ENCODE measurements at places on chromosomes 3 and 15.
A peak's percentile ranks its signal among the peaks of the same experiment; 100 is the strongest.

DNA sequence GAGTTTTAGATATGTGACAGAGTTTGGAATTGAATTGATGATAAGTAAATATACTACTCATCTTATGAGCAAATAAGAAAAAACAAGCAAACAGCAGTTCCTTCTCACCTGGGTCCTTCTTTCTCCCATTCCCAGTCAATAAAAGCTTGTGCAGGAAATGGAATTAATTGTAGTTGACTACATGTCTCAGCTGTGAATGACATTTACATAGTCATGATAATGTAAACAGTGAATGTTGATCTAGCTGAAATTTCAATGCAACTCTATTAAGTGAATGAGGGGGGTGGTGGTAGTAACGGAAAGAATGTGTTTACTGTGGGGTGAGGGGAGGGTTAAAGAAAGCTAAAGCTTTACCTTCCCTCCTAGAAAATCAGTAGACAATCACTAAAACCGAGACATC, 76.2 kb downstream of the NFKBIZ start:
- DNase-seq = no peak

DNA sequence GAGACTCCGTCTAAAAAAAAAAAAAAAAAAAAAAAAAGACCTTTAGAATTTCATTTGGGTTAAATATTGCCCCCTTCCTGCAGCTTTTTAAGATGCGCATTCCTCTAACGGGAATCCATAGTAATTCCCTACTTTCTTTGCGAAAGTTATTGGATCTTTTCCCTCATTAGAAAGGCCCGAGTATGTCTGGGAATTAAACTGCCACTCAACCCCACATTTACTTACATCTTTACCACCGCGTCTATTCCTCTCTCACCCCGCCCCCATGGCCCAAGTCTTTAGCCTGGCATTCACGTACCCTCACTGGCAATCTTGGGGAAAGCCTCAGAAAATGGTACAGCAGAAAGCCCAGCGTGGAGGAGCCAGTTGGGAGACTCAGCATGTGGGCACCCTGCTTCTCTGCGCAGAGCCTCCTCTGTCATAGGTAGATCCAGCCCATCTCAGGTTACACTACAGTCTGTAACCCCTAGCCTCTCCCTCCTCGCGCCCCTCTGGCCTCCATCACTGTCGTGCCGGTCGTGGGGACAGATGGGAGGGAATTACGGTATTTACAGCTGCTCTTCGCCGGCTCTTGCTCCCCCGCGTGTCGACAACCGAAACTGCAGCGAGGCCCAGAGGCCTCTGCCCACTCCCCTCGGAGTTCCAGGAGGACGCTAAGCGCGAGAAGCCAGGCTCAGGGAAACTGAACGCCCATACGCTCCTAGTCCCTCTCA, 6.4 kb upstream of the ANKDD1A start:
- peak; percentile 87 for DNase-seq

- DNase-seq = no peak
These were observed 24.7 kb upstream of the SMAD6 start for GRCh38 chr15:66677336-66677735.

DNA sequence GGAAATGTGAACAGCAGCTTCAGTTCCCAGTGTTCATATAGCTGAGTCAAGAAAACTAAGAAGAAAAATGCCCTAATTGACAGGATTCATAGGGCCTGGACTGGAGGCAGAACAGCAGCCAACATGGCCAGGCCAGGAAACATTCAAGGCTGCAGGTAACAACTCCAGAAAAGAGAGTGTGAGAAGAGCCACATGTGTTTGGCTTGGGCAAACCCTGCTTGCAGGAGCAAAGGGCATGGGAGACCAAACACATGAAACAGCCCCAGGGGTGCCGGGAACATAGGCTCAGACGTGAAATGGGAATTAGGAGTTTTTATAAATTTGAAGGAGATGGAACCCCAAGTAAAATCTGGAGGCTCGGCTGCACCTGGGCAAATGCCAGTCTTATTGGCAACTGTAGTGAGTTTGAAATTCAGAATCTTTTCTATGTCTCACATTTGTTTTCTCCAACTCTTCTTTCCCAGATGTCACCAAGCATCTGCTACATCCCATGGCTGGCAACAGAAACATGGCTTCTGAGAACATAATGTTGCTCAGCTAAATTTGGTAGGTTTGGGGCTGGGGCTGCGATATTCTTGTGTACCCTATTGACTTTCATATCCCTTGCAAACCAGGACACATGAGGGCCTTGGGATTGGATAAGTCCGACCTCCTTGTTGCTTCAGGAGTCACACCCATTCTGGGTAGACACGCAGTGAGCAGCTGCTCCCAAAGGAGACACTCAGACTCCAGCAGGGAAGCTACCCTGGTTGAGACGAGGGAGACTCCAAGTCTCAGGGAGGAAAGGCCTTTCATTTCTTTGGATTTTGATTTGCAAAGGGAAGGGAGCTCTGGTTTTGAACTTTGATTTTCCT, 98.9 kb upstream of the CLSTN2 start:
- no peak for DNase-seq

- peak; percentile 69 for DNase-seq
These were observed 21.2 kb downstream of the GCSAM start for GRCh38 chr3:112111785-112112402.

DNA sequence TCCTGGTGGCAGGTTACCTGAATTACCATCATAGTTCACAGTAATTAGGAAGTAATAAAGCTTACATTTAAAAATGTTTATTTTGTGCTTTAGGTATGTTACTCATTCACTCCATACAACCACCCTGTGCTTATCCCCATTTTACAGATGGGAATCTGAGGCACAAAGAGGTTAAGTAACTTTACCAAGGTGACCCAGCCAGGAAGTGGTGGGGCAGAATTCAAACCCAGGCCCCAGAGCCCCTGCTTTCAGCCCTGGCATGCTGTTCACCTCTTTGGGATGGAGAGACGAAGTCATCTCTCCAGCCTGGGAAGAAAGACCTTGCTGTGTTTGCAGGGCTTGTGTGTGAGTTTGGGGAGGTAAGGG, 285.6 kb upstream of the TPM1 start:
- no peak for DNase-seq

- no peak for DNase-seq
These were observed 49.2 kb upstream of the TMEM115 start for GRCh38 chr3:50408443-50408944.

DNA sequence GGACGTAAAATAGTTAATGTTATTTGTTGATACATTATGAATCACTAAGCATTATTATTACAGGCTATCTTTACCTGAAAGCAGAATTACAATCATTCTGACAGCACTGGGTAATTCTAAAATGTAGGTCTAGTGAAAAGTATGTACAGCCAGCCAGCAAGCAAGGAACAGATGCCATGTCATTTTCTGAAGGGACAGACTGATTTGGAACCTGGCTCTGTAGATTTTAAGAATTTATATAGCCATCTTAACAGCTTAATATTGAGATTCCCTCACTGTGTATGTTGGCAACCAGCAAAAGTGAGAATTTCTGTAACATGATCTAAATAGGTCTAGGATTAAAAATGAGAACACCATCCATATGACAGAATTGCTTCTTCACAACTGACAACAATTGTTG, 359.4 kb downstream of the ZIC4 start:
- no peak for DNase-seq

DNA sequence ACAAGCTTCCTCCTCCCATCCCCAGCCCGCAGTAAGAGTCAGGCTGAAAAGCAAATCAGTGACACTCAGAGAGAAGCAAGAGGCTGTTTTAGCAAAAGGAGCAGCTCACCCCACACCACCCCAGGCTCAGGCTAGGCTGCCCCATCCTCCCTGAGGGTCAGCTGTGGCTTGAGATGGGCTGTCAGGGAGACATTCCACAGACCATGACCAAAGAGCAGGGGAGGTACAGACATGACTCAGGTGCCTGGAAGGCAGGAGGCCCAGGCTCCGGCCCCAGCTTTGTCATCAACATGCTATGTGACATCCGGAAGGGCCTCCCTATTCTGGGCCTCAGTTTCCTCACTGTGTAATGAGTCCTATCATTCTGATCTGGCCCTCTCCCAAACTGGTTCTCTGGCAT, 24.7 kb downstream of the HCN4 start:
- DNase-seq = no peak

GRCh38 chr3:41575724-41576123, 376.4 kb downstream of the CTNNB1 start:
- no peak for DNase-seq

DNA sequence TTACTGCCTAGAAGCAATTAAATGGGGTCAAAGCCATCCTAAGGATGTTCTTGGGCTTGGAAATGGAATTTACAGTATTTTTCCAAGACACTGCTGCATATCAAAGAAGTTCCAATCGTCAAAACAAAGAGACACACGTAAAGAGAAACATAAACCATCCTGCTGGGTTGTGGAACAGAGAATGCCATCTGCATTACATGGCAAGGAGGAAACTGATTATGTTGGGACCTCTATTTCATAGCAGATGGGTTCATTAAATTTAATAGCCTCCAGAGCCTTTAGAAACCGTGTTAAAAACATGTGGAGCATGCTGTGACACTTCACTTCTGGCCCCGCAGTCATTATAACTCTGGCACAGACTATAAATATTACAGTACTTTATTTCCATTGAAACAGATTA, 154.6 kb downstream of the LRTM1 start:
- DNase-seq = no peak

GRCh38 chr15:76200083-76200465, 111.2 kb downstream of the ETFA start:
- DNase-seq = peak; percentile 0

DNA sequence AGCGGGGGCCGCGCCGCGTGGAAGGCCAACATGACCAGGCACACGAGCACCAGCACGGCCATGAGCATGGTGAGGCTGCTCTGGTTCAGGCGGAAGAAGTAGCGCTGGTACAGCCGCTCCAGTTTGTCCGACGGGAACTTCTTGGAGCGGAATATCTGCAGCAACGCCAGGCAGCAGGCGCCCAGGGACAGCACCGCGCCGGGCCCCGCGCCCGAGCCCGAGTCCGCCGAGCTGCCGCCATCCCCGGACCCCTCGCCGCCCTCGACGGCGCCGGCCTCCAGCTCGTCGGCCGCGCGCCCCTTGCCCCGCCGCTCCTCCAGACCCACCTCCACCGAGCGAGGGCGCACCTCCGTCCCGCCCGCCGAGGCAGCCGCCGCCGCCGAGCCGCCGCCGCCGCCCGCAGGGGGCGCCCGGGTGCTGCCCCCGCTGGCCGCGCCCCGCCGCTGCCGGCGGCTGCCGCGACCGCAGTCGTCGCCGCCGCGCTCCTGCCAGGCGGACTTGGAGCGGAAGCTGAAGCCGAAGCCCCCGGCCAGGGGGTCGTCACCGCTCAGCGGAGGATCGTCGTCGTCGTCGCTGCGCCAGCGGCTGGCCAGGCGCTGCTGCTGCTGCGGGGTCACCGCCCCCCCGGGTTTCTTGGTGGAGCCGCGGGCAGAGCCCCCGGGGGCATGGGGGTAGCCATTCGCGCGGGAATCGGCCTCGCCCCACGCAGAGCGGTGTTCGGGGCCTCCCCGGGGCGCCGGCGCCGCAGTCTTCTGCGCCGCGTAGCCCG, 957 bp downstream of the ADCY5 start:
- peak; percentile 59 for DNase-seq

DNA sequence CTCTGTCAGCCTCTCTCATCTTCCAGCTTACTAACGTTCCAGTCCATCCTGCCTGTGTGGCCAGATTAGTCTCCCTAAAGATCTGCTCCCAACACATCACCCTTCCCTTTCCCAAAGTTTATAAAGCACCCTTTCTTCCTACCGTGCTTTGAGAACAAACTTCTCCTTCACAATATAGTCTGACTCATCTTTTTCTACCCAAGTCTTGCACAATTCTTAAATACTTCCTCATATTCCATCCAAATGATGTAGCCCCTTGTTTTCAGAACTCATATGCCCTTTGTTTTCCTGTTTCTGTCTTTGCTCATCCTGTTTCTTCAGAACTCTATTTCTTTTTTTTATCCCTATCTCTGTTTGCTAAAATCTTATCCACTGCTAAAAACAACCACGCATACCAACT, 326.8 kb downstream of the MFSD1 start:
- no peak for DNase-seq

- no peak for DNase-seq
These were observed 188.5 kb downstream of the FAM43A start for GRCh38 chr3:194874206-194874605.

DNA sequence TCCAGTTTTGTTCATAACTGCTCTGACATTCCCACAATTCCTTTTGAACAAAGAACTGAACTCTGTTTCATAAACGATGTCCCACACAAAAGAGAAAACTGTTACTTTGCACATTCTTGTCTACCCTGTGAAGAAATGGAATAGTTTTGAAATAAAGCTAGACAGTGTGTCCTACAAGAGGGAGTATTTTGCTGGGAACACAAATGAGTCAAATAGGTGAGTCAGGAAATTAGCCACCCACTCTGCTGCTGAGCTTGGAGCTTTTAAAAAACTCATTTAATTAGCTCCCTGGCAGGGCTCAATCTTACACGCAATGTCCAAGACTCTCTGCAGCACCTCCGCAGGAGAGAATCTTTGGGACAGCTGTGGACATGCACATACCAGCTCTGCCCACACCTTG, 193.4 kb downstream of the SLC9A9 start:
- DNase-seq = no peak

- no peak for DNase-seq
These were observed 435.6 kb downstream of the GOLGA6L6 start for GRCh38 chr15:20106026-20106425.

DNA sequence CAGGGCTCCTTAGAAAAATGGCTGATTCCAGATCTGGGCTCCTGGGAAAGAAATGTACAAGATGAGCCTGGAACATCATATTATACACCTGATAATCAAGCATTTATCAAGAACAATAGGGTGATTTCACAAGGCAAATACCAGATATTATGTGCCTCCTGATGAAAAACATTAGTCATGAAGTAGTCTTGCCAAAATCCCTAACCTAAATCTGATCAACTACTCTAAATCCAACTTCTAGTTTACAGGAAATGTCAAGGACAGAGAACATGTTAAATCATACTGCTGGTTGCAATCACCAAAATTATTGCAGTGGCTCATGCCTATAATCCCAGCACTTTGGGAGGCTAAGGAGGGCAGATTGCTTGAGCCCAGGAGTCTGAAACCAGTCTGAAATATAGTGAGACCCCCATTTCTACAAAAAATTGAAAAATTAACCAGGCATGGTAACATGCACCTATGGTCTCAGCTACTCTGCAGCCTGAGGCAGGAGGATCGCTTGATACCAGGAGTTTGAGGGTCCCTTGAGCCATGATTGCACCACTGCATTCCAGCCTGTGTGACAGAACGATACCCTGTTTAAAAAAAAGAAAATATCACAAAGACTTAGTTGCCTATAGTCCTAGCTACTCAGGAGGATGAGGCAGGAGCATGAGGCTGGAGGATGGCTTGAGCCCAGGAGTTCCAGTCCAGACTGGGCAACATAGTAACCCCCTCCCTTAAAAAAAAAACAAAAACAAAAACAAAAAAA, 34.9 kb upstream of the ATP13A3 start:
- DNase-seq = no peak

DNA sequence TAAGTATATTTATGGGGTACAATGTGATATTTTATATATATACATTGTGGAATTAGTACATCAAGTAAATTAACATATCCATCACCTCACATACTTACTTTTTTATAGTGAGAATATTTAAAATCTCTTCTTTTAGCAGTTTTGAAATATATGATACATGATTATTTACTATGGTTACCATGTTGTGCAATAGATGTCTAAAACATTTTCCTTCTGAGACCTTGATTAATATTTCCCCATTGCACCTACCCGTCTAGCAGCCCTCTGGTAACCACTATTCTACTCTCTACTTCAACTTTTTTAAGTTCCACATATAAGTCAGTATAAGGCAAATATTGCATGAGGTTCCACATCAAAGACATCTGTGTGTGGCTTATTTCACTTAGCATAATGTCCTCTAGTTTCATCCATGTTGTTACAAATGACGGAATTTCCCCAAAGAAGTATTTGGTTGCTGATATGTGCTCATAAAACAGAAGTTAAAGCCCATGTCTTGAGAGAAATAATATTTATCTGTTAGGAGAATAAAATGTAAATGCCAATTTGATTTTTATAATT, 29.6 kb upstream of the NFKBIZ start:
- no peak for DNase-seq
